Foreskin keratinocyte (primary cell): ENCODE measurements at places on chromosomes 12 and 14. TPM values are rescaled to one million over a fixed set of nuclear protein-coding genes. Genes with fewer than 3 reads are reported as not detected.

The LRP6 gene
- polyA plus RNA-seq: 2.6 TPM in 2 replicates

The KRT75 gene
- polyA plus RNA-seq: 4.9 and 7.4 TPM in 2 replicates

DNA sequence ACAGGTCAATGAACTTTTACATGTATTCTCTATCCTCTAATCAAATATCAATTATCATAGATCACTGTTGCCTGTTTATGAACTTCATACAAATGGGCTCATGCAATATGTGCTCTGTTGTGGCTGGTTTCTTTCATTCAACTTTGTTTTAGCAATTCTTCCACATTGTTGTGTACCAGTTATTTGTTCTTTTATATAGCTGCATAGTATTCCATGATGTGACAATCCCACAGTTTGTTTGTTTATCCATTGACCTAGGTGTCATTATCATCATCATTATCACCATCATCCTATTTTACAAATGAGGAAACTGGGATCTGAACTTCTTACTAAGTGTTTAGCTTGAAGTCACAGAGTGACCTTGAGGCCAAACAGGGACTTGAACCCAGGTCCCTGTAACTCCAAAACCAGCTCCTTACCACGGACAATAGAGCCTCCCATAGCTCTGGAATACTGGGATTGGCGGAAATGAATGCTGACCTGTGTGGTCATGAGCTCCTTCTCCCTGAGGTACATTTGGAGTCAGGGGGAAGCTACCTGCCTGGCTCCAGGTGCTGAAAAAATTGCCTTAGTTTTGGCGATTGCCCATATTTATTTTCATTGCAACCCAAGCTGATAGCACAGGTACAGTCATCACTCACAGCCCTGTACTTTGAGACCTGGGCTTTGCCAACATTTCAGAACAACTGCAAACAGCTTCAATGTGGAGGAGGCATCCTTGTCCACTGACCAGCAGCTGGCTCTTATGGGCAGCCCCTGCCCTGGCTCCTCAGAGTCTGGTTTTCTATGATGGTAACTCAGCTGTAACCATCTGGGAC lies 9.2 kb downstream of the ZFP36L1 start:
- DNase-seq: no peak

DNA sequence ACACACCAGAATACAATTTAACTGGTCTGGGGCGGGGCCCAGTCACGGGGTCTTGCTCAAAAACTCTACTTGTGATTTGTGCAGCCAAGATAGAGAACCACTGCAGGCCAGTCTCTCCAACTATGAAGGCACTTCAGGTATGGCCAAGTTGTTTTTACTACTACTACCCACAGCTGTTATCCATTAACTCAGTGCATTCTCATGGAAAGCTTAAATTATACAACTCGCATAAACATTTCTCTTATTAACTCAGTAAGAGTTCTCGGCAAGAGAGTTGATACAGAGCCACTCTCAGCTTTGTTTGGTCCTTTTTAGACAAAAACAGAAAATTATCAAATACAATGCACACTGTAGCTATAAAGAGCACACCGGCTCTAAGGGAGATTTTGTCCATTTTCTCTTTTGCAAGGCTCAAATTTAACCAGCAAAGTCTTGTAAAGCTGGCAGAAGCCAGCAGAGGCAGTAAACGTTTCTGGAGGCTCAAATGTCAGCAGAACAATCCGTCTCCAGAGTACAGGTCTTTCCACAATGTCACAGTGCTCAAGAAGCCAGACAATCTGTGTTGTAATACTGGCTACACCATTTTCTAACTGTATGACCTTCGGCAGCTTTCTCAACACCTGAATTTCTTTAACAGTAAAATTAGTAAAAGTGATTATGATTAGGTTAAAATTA lies 85.9 kb downstream of the PTGER2 start:
- DNase-seq: no peak
